ENCODE measurements at places on chromosomes 5 and 9.

- DNase-seq, result no peak
Observed at GRCh38 chr5:5140479-5141338, 579 bp downstream of the ADAMTS16 start.

GRCh38 chr9:105541838-105542237 lies 16.1 kb upstream of the FKTN start:
- DNase-seq, result no peak

DNA sequence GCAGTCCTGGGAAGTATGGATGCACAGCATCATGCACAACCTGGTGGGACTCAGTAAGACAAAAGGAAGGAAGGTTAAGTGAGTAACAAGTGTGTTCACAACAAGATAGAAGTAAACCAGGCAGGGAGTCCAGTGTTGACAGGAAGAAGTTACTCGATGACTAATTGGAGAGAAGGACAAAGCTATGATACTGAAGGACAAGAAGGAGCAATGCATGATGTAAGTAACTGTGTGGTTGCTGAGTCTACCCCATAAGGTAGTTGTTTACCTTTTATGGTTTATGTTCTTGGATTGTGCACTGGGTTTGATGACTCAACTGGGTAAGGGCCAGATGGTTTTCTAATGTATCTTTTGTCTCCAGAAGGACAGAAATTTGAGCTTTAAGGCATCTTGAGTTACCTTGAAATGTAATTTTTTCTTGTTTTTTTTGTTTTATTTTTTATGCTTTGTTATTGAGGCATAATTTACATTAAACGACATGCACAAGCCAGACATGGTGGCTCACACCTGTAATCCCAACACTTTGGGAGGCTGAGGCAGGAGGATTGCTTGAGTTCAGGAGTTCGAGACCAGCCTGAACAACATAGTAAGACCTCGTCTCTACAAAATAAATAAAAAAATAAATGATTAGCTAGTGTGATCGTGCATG lies 89.2 kb upstream of the CAST start:
- no peak for DNase-seq

GRCh38 chr5:99068944-99069650 lies 140.3 kb upstream of the CHD1 start:
- DNase-seq, result no peak

DNA sequence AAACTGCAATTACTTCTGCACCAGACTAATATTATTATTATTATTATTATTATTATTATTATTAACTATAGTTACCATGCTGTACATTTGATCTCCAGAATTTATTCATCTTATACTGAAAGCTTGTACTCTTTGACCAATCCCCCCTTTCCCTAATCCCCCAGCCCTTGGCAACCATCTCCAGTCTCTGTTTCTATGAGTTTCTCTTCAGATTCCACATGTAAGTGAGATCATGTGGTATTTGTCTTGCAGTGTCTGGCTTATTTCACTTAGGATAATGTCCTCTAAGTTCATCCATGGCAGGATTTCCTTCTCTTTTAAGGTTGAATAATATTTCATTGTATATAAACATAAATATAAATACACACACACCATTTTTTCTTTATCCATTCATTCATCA lies 287.0 kb upstream of the DAB2 start:
- DNase-seq, result no peak

- DNase-seq, result no peak
Observed at GRCh38 chr5:6307304-6307703, 71.0 kb downstream of the MED10 start.

DNA sequence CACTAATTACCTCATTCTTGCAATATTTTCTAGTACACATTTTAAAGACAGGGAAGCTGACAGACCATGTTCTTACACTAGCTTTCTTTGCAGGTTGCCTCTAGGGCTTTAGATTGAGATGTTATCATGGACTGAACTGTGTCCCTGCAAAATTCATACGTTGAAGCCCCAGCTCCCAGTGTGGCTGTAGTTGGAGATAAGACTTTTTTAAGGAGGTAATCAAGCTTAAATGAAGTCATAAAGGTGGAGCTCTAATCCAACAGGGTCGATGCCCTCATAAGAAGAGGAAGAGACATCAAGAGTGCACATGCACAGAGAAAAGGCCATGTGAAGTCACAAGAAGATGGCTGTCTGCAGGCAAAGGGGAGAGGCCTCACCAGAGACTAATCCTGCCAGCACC lies 471.2 kb upstream of the ACTBL2 start:
- DNase-seq, result no peak

GRCh38 chr9:114604989-114605388 lies 6.1 kb upstream of the TMEM268 start:
- no peak for DNase-seq

GRCh38 chr5:106489004-106489403 lies 1181.7 kb downstream of the EFNA5 start:
- DNase-seq, result no peak

GRCh38 chr5:62082370-62082801 lies 223.6 kb upstream of the KIF2A start:
- no peak for DNase-seq
